ENCODE measurements at places on chromosomes 6 and 20.
A peak's percentile ranks its signal among the peaks of the same experiment; 100 is the strongest.

DNA sequence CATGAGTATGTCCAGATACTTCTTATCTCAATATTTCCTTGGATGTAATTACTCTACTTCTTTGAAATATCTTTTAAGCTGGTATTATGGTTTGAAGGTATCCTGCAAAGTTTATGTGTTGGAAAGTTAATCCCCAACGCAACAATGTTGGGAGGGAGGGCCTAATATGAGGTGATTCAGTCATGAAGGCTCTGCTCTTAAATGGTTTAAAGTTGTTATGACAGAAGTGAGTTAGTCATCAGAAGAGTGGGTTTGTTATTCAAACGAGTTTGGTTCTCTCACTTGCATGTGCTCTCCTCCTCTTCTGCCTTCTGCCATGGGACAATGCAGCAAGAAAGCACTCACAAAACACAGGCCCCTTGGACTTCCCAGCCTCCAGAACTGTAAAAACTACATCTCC is 176.3 kb downstream of the KCNQ5 start:
- peak; percentile 5 for DNase-seq

GRCh38 chr6:122838060-122838780 is 49.2 kb downstream of the SMPDL3A start:
- peak; percentile 47 for DNase-seq

- DNase-seq = no peak
Measured at GRCh38 chr20:20411402-20411801, 43.5 kb downstream of the INSM1 start.

- DNase-seq = no peak
Measured at GRCh38 chr6:101226677-101227135, 166.8 kb upstream of the GRIK2 start.

DNA sequence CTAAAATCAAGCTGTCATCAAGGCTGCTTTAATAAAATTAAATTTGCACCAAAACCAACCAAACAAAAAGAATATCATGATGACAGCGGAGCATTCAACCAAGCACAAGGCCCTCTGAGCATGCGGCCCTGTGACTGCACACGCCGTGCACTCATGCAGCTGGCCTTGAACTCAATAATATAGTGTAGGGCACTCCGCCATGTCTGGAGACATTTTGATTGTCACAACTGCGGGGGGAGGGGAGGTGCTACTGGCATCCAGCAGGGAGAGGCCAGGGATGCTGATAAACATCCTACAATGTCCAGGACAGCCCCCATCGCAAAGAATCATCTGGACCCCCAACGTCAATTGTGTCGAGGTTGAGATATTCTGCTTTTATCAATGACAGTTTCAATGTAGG is 9.7 kb downstream of the MOCS3 start:
- no peak for DNase-seq

GRCh38 chr6:136551103-136551502 is 881 bp upstream of the MAP7 start:
- no peak for DNase-seq

DNA sequence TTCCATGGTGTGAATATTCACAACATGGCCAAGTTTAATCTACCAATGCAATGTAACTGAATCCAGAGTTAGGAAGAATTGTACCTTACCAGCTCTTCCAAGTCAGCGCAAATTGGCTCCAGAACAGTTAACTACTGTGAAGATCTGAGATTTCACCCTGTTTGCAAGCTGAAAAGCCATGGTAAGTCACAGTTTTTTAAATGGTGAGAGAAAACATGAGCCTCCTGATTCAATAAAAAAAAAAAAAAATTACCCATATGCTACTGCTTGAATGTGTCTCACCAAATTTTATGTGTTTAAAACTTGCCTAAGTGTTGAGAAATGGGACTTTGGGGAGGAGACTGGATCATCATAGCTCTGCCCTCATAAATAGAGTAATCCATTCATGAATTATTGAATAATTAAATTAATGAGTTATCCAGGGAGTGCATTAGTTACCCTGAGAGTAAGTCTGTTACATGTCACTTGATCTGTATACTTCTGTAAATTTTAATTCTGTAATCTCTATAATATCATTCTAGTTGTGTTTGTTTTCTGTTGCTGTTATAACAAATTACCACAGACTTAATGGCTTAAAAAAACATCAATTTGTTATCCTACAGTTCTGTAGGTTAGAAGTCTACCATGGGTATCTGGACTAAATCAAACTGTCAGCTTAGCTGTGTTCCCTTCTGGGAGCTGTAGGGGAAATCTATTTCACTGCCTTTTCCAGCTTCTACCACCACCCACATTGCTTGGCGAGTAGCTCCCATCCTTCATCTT is 1355.9 kb downstream of the GRIK2 start:
- no peak for DNase-seq

GRCh38 chr20:39983183-39983582 is 705.9 kb downstream of the MAFB start:
- no peak for DNase-seq

- DNase-seq = peak; percentile 68
Measured at GRCh38 chr6:129643176-129643575, 66.8 kb downstream of the ARHGAP18 start.

- no peak for DNase-seq
Measured at GRCh38 chr20:25043499-25044260, 14.3 kb downstream of the ACSS1 start.

DNA sequence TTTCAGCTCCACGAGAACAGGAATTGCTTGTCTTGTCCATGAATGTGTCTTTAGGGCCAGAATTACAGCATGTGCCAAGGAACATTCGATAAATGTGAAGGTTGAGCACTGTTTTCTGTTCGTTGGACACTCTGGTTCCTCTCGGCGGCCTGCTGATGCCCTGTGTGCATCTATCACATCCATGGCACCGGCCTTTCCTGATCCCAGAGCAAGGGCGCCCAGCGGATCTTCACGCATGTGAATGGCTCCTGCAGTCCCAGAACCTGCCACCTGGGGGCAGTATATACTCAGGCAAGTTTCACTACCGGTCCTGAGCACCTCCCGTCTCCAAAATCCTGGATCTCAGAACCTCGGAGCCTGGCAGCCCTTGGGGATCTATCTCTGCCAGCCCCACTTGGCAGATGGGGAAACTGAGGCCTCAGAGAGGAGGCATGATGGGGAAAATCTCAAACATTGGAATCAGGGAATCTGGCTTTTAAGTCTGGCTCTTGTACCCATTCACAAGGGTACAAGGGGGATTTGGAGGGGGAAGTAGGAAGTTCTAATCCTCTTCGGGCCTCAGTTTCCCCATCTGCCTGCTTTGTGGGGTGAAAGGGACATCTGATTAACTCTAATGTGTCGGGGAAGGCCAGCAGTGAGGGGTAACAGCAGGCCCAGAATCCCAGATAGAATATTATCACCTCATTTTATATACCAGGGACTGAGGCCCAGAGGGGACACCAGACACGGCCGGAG is 4.3 kb upstream of the CEBPB start:
- peak; percentile 100 for DNase-seq

DNA sequence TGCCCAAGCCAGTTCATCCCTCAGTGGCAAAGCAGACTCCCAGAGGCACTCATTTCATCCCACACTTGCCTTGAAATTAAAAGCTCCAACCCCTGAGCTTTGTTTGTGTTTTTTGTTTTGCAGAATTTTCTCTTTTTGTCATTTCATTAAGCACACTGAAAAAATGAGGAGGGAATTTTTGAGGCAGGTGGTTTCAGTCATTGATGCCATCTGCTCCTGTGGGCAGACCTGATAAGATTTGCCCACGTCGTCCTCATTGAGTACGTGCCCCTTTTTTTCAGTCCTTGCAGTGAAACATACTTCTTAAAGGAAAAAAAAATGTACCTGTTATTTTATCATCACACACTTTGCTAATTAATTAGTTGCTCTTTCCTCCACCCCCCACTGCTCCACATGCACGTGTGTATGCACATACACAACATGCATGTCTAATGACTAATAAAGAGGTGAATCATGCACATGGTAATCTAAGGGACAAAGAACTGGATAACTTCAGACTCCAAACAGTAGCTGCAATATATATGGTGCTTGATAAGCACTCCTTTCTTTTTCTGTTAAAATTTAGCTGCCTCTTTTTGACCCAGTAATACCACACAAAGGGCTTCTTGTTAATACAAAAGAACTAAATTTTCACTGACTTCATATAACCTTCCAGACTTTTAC is 102.1 kb upstream of the TMEM181 start:
- DNase-seq = no peak

DNA sequence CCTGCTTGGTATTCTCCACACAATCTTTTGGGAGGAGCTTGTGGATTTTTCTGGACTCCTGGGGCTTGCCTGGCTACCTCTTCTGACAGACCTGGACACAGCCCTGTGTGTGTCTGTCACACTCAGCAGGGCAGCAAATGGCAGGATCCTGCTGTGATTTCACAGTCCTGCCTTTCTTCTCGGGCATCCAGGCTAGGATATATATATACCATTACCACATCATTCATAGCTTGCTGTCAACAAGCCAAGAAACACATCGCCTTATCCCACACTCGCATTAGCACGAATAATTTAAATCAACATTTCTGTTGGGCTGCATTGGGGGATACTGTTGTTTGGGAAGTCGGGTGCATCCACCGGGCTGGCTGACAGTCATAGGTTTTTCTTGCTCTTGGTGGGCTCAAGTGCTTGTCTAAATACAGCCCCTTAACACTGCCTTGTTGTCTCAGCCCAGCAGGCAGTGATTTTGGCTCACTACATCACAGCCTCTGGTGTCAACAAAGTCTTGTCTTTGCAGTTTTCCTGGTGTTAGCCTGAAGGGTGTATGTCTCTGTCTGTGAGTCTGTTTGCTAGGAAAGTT is 154.9 kb upstream of the FERMT1 start:
- no peak for DNase-seq

DNA sequence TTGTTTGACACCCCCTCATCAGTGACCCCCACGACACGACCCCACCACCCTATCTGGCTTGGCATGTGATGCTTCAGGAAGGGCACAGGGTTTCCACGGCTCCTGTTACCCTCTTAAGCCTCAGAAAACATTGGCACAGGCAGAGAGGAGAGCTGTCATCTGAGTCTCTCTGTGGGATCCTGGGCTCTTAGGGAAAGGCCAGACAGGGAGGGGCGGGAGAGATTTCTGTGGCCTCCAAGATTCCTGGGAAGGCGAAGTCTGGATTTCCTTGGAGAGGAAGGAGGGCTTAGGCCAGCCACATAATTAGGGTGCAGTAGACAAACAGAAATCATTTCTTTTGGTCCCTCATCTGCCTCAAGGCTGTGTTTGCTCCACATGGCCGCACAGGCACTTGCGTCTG is 191.6 kb upstream of the SNX9 start:
- DNase-seq = no peak

DNA sequence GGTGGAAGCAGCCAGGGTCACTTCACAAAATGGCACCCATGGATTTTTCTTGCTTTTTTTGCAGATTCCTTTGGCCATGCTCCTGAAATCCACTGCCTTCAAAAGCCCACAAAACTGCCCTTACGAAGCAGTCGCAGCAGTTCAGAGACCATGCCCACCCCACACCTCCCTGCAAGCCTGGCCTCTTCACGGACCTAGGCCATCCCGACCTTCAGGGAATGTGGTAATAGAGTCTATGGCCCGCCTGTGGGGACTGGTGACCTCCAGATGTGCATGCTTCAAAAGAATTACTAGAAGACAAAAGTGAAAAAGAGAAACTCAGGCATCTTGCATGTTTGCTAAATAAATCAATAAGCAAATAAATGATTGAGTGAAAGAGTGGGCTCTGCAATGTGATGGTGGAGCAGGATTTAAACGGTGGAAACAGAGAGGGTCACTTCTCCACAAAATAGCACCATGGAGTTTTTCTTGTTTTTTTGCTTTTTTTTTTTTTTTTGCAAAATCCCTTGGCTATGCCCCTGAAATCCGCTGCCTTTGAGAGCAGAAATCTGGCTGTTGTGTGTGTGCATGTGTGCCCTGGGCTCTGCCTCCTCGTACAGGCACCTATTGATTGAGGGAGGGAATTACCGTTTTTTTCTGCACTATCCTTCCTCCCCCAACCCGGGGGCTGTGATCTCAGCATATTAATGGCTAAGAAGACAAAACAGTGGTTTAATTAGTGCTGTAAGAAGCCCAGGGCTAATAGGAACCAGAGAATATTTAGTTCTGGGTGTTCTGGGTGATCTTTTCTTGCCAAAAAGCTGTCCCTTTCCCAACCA is 107.4 kb downstream of the PXDC1 start:
- DNase-seq = no peak

GRCh38 chr6:45780523-45780922 is 235.1 kb downstream of the CLIC5 start:
- no peak for DNase-seq

DNA sequence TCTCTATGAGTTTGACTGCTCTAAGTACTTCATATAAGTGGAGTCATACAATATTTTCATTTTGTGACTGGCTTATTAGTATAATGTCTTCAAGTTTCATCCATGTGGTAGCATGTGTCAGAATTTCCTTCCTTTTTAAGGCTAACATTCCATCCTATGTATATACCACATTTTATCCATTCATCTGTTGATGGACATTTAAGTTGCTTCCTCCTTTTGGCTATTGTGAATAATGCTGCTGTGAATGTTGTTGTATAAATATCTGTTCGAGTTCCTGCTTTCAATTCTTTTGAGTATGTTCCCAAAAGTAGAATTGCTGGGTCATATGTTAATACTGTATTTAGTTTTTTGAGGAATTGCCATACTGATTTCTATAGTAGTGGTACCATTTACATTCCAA is 79.5 kb downstream of the PTPRA start:
- peak; percentile 28 for DNase-seq

DNA sequence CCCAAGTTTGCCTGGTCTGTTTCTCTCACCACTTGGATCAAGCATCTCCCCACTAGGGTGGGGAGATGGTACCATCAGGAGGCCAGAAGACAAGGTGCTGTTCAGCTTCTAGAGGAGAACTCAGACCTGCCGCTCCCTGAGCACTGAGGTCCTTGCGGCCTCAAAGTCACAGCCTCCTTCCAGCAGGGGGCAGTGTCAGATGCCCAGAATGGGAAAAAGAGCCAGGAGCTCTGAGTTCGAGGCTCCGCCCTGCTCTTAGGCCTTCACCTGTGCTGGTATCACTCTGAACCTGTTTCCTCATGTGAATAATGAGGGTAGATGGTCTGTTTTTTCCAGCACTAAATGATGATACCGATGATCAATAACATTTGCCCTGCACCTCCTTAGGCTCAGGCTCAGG is 68.7 kb downstream of the TOX2 start:
- DNase-seq = no peak

GRCh38 chr6:32669240-32669639 is 2.8 kb upstream of the HLA-DQB1 start:
- peak; percentile 68 for DNase-seq

Measured in inflammatory macrophage treated with lipopolysaccharide for 1 hour (primary cell).